ENCODE measurements at places on chromosomes 16 and 17.

- no peak for DNase-seq
Observed at GRCh38 chr17:31311526-31311925, 2.3 kb downstream of the EVI2B start.

GRCh38 chr17:32659419-32659842 lies 172.6 kb downstream of the CDK5R1 start:
- peak; percentile 76 for DNase-seq

DNA sequence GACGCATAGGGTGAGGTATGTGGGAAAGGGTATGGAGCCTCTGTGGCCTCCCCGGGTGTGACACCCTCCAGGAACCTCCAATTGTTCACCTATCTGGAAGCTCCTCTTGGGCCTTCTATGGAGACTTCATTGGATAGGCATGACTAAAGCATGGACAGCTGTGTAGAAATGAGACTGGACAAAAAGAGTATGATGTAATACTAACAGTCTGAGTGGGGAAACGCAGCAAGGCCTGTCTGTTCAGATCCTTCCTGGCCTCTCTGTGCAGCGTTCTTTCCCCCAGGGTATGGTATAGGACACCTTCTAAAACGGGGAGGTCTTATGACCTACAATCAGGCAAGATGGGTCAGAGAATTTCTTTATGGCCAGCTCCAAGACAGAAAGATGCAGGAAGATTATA lies 30.7 kb upstream of the CCNF start:
- DNase-seq = no peak

DNA sequence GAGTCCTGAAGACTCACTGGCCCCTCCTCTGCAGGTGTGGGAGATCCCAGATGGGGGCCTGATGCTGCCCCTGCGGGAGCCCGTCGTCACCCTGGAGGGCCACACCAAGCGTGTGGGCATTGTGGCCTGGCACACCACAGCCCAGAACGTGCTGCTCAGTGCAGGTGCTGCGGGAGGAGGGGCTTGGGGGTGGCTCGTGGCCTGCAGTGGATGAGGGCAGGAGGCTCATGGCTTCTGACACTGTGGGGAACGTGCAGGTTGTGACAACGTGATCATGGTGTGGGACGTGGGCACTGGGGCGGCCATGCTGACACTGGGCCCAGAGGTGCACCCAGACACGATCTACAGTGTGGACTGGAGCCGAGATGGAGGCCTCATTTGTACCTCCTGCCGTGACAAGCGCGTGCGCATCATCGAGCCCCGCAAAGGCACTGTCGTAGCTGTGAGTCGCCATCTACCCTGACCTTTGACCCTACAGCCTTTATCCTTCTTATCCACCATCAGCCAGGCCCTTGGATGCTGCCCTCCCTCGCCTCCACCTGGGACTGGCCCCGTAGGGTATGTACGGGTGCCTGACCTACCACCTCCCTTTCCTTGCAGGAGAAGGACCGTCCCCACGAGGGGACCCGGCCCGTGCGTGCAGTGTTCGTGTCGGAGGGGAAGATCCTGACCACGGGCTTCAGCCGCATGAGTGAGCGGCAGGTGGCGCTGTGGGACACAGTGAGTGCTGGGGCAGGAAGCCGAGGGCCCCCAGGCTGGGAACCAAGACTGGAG lies 3.6 kb downstream of the CORO1A start:
- no peak for DNase-seq

- peak; percentile 35 for DNase-seq
Observed at GRCh38 chr17:20961586-20961985, 81.2 kb downstream of the USP22 start.

- no peak for DNase-seq
Observed at GRCh38 chr16:64627288-64627687, 494.6 kb downstream of the CDH11 start.

GRCh38 chr17:1188812-1189504 lies 9.2 kb upstream of the ABR start:
- peak; percentile 79 for DNase-seq

- DNase-seq = no peak
Observed at GRCh38 chr16:69513180-69513966, 52.4 kb upstream of the NFAT5 start.

Data from muscle of arm (tissue), 14 donors.